ENCODE measurements at places on chromosomes 16 and 17. TPM values are rescaled to one million over a fixed set of nuclear protein-coding genes. Genes with fewer than 3 reads are reported as not detected.

Gene DNAI2
- not detected for total RNA-seq

Gene CD300C
- total RNA-seq = not detected

Gene ASB16
- total RNA-seq = not detected

Gene PRKCB
- total RNA-seq = 1.4 TPM

Gene TBC1D3C
- total RNA-seq = not detected

Gene BLMH
- 28.5 TPM for total RNA-seq

Gene CACNG1
- not detected for total RNA-seq

Gene ZFP1
- total RNA-seq = 8.7 TPM

Gene CCL16
- total RNA-seq = not detected

Gene USP7
- total RNA-seq = 46.0 TPM

Gene DRC3
- total RNA-seq = 3.0 TPM

Gene CSH1
- not detected for total RNA-seq

Gene RHBDL3
- total RNA-seq = 0.12 TPM

Gene TBC1D3H
- not detected for total RNA-seq

Gene NFATC3
- 5.9 TPM for total RNA-seq

Gene NPIPB2
- 2.0 TPM for total RNA-seq

Gene TOM1L1
- 22.2 TPM for total RNA-seq

Gene TNRC6A
- 23.1 TPM for total RNA-seq

Gene PIMREG
- total RNA-seq = not detected

Gene INCA1
- 1.1 TPM for total RNA-seq

Gene IST1
- total RNA-seq = 136 TPM

Gene TEKT3
- total RNA-seq = 0.59 TPM

Gene CDRT15
- not detected for total RNA-seq

Gene RIPOR1
- 23.3 TPM for total RNA-seq

Gene KRTAP2-1
- total RNA-seq = not detected
